Activated CD8-positive, alpha-beta memory T cell treated with anti-CD3 and anti-CD28 coated beads, Interleukin-2, amount 10 ng/mL, durations not matched to agents 7 days and 5 days (primary cell): ENCODE measurements at places on chromosomes 4 and X. TPM values are rescaled to one million over a fixed set of nuclear protein-coding genes. Genes with fewer than 3 reads are reported as not detected.

DNA sequence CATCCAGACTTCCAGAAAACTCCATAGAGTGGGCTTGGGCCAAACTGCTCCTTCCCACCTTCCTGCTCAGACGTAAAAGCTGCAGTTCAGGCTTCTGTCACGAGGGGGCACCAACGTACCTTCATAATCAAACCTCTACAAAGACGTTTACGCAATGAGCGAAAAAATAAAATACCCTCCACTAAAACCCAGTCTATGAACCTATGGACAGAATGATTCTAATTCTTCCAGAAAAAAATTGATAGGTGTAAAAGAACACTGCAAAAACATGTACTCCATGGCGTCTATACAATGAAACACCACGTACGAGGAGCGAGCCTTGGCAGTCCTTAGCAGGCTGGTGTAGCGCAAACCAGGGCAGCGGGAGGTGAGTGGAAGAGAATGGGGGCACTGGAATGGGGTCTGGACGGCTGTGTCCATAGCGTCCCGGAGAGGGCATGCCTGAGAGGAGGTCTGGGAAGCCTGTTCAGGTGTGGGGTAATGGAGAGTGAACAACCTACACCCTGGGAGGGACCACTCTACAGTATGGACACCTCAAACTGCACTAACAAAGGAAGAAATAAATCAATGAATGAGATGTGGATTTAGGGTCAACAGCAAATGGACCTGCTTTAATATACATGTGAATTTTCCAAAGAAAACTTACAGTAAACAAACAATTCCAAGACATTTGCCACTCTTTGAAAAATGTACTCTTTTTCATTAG lies 14.4 kb upstream of the RAB40A start:
- H3K4me1 ChIP-seq, result peaks cover 6% of the 10 kb centered on the region
- no peaks in the 10 kb centered on the region for H3K27me3 ChIP-seq
- peak overlapping the region; percentile 49 for H3K4me3 ChIP-seq
- H3K27ac ChIP-seq, result no peak overlapping the region
- DNase-seq, result peak; percentile 65

GRCh38 chr4:173357939-173358338 lies 12.8 kb upstream of the SAP30 start:
- H3K4me1 ChIP-seq, result peaks cover 6% of the 10 kb centered on the region
- DNase-seq, result no peak
- no peaks in the 10 kb centered on the region for H3K36me3 ChIP-seq
- H3K27me3 ChIP-seq, result peaks cover 8% of the 10 kb centered on the region

CDKL5 gene
- total RNA-seq, result 1.3 TPM

GRCh38 chrX:130114141-130114588 lies 3.9 kb upstream of the ELF4 start:
- H3K36me3 ChIP-seq, result peaks cover 1% of the 10 kb centered on the region
- H3K27me3 ChIP-seq, result no peaks in the 10 kb centered on the region
- peaks cover 39% of the 10 kb centered on the region for H3K4me1 ChIP-seq
- no peak overlapping the region for H3K27ac ChIP-seq
- DNase-seq, result no peak

HTN1 gene
- total RNA-seq, result not detected

DNA sequence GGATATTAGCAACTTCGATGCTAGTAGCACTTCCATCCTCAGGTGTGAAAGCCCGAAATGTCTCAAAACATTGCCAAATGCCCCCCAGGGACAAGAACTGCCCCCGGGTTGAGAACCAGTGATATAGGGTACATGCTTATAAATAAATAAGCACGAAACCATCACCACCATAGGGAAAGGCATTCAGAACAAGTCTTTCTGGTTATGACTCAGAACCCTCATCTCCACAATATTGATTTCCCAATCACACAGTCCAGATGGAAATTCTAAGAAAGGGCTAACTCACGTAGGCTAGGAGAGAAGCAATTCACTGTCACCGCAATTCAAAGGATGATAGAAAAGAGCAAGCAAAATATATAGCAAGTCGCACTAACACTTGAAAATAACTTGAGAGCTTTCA lies 84.8 kb downstream of the ANOS1 start:
- no peaks in the 10 kb centered on the region for H3K27me3 ChIP-seq
- no peak for DNase-seq
- no peaks in the 10 kb centered on the region for H3K36me3 ChIP-seq
- no peaks in the 10 kb centered on the region for H3K4me1 ChIP-seq

DNA sequence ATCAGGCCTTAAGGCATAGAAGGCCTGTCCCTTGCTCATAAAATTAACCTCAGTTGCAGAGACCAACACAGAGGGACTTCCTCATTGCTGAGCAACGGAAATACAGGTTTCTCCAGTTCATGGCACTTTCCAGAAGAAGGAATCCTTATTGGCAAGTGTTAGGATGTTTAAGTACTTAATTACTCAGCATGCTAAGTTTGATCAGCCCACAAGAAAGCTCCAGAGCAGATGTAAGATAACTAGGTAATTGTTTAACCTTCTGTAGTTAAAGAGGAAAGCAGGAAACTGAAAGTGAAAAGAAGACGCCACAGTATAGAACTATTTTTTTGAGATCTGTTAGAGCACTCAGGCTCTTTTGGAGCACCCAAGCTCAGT lies 33.5 kb downstream of the SMS start:
- peaks cover 43% of the 10 kb centered on the region for H3K4me1 ChIP-seq
- peak overlapping the region; percentile 71 for H3K4me3 ChIP-seq
- H3K36me3 ChIP-seq, result peaks cover 25% of the 10 kb centered on the region
- peak overlapping the region; percentile 96 for H3K27ac ChIP-seq
